Effector memory CD8-positive, alpha-beta T cell (primary cell): ENCODE measurements at places on chromosomes 16 and 17.

DNA sequence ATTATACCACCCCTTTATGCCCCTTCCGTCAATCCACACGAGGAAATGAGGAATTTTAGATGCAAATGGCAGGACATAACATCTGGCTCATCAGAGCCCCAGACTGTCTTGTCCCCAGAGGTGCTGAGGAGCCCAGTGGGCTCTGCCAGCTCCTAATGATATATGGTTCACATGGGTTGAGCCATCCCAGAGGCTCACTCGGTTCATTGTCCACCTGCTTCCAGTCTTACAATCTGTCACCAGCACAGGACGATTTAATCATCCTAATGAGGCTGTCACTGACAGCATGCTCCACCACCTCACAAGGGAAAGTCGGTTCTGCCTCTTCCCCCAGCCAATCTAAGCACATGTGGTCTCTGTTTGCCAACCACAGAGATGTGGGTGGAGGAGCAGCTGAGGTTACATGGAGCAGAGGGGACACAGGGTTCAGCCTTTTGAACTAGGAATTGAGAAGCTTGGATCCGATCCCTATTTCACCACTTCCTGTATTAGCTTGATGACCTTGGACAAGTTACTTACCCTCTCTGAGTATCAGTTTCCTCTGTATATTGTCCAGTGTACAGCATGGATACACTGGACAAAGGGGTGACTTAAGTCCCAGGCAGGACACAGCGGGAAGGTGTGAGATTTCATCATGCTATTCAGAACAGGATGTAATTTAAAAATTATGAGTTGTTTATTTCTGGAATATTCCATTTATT is 27.0 kb upstream of the DHX8 start:
- no peak for DNase-seq

- DNase-seq: no peak
These were observed 76.7 kb downstream of the C16orf95 start for GRCh38 chr16:87240211-87241136.

DNA sequence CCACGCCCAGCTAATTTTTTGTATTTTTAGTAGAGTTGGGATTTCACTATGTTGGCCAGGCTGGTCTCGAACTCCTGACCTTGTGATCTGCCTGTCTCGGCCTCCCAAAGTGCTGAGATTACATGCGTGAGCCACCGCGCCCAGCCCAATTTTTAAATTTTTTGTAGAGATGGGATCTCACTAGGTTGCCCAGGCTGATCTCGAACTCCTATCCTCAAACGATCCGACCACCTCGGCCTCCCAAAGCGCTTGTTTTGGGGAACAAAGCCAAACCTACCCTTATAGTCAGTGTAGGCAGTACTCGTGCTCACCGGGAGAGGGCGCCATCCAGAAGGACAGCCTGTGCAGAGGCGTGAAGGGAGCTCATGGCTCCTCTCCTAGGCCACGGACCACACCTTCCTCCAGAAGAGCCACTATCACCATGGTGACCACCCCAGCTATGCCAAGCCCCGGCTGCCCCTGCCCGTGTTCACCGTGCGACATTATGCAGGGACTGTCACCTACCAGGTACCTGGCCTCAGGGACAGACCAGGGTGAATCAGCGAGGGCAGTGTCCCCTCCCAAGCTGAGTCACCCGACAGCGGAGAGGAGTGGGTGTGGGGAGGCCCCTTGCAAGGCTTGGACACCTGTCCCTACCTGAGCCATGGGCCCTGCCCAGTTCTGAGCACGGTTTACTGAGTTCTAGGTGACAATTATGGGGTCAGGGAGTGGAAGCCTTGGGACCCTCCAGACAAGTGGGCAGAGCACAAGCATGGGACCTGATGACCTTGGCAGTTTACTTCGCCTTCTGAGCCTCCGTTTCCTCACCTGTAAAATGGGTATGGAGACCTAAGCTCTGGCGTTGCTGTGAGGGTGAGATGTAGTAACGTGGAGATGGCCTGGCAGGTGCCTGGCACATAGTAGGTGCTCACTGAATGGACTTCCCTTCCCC is 13.7 kb downstream of the MYO15B start:
- DNase-seq: peak; percentile 62

DNA sequence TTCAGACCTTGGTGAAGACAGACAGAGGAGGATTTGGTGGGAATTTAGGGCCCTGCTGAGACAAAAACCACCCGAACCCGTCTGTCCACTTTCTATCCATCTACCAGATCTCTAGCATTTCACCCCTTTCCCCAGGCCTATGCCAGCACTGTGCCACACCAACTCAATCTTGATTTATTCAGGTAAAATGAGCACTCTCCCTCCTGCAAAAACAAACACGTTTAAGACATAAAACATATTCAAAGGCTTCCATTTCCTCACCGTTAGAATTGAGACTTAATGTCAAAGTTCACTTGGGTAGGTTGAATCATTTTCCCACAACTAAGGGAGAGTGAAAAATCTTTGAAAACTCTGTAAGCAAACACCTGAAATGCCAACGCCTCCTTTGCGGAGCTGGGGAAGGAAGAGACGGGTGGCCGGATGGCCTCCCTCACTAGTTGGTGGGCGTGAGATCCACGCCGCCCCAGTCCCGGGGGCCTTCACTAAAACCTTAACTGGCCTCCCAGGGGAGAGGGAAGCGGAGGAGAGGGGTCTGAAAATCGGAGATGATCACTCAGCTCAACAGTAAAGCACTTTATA is 862 bp downstream of the DCAKD start:
- DNase-seq: peak; percentile 27

DNA sequence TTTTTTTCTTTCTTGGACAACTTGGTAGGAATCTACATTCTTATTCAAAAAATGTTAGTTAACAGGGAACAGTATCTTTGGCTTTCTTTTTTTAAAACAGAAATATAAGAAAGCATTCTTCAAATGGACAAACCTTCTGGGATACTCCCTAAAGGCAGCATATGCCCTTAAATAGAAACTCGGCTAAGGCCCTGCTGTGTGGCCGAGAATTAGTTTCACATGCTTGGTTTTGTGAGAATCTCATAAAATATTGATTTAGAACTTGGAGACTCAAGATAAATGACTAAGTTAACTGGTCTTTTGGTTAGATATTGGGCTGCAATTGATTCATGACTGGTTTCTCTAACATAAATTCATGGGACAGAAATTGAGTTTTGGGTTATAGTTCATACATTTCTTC is 359.9 kb upstream of the XYLT1 start:
- DNase-seq: no peak

DNA sequence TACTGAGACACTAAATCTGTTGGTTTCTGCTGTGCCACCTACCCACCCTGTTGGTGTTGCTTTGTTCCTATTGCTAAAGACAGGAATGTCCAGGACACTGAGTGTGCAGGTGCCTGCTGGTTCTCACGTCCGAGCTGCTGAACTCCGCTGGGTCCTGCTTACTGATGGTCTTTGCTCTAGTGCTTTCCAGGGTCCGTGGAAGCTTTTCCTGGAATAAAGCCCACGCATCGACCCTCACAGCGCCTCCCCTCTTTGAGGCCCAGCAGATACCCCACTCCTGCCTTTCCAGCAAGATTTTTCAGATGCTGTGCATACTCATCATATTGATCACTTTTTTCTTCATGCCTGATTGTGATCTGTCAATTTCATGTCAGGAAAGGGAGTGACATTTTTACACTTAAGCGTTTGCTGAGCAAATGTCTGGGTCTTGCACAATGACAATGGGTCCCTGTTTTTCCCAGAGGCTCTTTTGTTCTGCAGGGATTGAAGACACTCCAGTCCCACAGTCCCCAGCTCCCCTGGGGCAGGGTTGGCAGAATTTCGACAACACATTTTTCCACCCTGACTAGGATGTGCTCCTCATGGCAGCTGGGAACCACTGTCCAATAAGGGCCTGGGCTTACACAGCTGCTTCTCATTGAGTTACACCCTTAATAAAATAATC is 14.6 kb downstream of the STH start:
- DNase-seq: no peak

DNA sequence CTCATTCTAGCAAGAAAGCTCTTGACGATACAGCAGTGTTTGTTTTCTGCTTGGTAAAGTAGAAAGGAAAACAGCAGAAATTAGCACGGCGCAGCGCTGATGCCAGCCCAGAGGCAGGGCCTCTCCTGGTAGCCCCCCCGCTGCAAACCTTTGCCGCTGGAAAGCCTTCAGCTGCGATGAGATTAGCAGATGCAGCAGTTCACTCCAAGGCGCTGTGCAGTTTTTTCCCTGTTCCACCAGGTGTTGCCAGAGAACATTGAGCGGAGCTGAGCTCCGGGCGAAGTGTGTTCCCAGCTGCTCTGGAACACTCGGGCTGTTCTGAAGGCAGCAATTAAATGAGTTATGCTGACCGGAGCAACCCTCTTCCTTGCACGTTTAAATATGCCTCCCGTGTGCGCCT is 72.5 kb downstream of the RBFOX1 start:
- no peak for DNase-seq

GRCh38 chr16:85560932-85561247 is 52.2 kb upstream of the GSE1 start:
- DNase-seq: no peak

- no peak for DNase-seq
These were observed 1472.4 kb upstream of the GOT2 start for GRCh38 chr16:60206516-60206915.
